ENCODE measurements at places on chromosomes 3 and 15.

- DNase-seq, result no peak
Measured at GRCh38 chr3:173857154-173857553, 459.6 kb downstream of the NLGN1 start.

DNA sequence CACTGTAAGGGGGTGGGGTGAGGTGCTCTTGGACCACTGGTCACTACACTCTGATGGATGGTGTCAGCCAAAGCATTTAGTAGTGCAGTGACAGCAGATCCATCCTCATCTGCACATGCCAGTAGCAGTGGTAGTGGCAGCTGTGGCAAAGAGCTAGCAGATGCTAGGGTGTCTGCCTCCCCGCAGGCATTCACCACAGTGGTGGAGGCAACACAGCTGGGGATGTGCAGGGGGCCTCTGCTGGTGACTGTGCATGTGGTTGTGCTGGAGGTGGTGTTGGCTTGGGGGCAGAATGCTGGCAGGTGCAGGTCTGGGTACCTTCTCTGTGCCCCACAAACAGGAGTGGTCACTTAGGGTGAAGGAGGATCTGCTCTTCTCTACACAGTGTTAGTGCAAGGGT lies 19.4 kb upstream of the DCUN1D1 start:
- no peak for DNase-seq

DNA sequence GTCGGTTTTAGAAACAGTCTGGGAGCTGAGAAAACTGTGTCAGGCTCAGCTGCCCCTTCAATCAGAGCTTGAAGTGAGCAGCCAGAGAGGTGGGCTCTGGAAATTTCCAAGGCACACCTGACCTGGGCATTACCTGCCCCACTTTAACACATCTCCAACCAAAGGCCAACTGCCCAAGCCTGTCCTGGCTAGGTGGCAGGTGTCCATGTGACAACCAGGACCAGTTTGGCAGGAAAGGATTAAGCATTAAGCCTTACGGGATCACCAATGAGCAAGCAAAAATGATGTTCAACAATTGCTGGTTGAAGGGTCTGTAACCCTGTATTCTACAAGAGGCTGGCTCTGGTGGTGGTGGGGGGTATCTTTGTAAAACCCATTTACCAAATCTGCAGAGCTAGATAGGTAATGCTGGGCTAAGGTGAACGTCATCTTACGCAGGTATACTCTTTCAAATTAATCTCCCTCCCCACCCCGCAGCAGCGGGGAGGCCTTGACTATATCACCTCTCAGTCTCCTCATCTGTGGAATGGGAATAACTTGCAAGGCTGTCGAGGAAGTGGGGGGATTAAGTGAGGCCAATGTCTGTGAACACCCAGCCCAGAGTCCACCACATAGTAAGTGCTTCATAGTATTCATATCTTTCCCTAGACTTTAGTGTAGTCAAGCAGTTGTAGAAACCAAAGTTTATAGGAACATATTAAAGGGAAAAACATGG lies 183.2 kb downstream of the MEGF11 start:
- no peak for DNase-seq

DNA sequence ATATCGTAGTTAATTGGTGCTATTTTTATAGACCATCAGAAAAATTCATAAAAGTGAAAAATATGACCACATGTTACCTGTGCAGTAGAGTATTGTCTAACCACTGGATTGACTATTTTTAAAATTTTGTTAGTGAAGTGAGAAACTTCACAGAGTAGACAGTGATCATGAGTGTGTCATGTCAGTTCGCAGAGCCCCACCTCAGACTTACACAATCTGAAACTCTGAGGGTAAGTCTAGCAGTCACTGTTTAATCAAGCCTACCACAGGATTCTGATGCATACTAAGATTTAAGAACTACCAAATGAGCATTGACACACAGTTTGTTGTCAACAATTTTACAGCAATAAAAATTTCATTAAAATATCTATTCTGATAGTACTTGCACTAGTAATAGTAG lies 552.9 kb upstream of the SUCLG2 start:
- no peak for DNase-seq

Measured in WERI-Rb-1 (cell line).